Sciatic nerve (tissue), 2 donors: ENCODE measurements at places on chromosomes 4 and X. TPM values are rescaled to one million over a fixed set of nuclear protein-coding genes. Genes with fewer than 3 reads are reported as not detected.

DNA sequence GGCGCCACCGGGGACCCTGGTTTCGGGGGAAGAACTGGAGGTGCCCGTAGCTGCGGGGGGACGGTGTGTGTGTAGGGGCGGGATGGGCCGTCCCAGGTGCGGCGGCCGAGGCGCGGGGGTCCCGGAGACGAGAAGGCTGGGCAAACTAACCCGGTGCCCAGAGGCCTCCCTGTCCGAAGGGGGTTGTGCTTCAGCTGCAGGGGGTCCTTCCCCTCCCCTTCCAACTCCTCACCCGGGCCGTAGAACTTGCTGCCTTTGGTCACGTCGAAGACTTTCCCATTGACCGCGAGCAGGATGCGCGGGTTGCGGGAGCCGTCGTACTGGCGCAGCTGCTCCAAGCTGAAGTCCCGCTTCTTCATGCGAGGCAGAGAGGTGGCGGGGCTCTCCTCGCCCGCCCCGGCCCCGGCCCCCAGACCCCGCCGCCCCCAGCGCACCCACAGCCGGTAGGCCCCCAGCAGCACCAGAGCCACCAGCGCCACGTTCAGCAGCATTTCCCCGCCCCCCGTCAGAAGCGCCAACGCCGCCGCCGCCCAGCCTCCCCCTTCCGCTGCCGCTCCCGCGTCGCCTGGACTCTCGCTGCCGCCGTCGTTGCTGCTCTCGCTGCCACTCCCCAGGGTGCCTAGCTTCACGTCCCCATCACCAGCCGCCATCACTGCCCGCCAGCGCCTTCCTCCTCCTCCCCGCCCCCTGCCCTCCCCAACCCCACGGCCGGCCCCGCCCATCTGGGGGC is at the start of gene PGRMC2:
TSS of gene PGRMC2 (minus strand) at position 673 of the 730 bp plus-strand sequence. CDS start at position 650, 23 bp downstream.
- DNase-seq = no peak

GRCh38 chr4:47383829-47384427 is 79.6 kb downstream of the COMMD8 start:
- no peak for DNase-seq

GRCh38 chrX:66110112-66110511 is 53.9 kb upstream of the HEPH start:
- DNase-seq = no peak

The PALLD gene
- 104 TPM for total RNA-seq

GRCh38 chr4:105128208-105128607 is 18.5 kb upstream of the TET2 start:
- no peak for DNase-seq

- no peak for DNase-seq
Measured at GRCh38 chr4:84914686-84915395, 51.6 kb downstream of the WDFY3 start.

GRCh38 chrX:40019541-40019940 is 78.2 kb downstream of the BCOR start:
- DNase-seq = no peak

The FABP2 gene
- total RNA-seq = not detected
